ENCODE measurements at places on chromosomes 1 and 21. TPM values are rescaled to one million over a fixed set of nuclear protein-coding genes. Genes with fewer than 3 reads are reported as not detected.

ABCA4 gene
- polyA plus RNA-seq = 8.8 TPM

MX1 gene
- polyA plus RNA-seq = 11.4 TPM

NR1I3 gene
- 3.5 TPM for polyA plus RNA-seq

CAMK2N1 gene
- 30.4 TPM for polyA plus RNA-seq

TIE1 gene
- polyA plus RNA-seq = 31.5 TPM

- no peak for DNase-seq
Measured at GRCh38 chr1:154784924-154785531, 85.1 kb downstream of the KCNN3 start.

GRCh38 chr1:241711326-241711725, 59.2 kb downstream of the WDR64 start:
- DNase-seq = no peak

- no peak for DNase-seq
Measured at GRCh38 chr1:66505671-66506392, 28.1 kb upstream of the SGIP1 start.

DNA sequence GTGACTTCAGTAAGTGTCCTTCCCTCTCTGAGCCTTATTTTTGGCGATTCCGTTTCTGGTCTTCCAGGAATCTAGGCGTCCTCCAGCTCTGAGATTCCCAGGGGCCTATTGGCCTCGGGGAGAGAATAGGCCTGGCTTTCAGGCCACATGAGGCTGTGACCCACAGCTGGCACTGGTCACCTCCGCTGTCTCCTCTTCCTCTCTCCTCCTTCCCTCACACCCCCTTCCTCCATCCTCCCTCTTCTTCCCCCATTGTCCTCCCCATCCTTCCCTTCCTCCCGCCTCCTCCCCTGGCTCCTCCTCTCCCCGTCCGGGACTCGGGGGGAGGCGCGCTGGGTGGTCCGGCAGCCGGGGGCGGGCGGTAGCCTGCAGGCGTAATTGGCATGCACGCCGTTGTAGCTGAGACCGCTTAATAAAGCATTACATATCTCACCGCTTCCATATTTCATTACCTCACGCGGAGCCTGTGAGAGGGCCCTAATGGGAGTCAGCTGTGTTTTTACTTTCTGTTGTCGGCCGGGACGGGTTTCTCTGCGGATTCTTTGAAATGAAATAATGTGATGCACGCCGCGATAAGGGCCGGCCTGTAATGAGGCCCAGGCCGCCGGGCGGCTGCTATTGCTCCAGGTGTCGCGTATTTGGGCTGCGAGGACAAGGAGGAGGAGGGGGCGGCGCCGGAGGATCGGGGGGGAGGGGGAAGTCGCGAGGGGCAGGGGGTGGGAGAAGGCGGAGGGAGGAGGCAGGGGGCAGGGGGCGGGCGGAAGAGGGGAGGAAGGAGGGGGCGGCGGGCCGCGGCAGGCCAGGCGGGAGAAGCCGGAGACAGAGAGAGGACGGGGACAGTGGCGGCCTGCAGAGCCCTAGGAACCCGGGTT, 95.3 kb downstream of the FOXD2 start:
- DNase-seq = peak; percentile 74

- DNase-seq = no peak
Measured at GRCh38 chr1:232597721-232598120, 32.2 kb downstream of the SIPA1L2 start.

- DNase-seq = no peak
Measured at GRCh38 chr1:228332797-228333738, 73.6 kb downstream of the TRIM11 start.

DNA sequence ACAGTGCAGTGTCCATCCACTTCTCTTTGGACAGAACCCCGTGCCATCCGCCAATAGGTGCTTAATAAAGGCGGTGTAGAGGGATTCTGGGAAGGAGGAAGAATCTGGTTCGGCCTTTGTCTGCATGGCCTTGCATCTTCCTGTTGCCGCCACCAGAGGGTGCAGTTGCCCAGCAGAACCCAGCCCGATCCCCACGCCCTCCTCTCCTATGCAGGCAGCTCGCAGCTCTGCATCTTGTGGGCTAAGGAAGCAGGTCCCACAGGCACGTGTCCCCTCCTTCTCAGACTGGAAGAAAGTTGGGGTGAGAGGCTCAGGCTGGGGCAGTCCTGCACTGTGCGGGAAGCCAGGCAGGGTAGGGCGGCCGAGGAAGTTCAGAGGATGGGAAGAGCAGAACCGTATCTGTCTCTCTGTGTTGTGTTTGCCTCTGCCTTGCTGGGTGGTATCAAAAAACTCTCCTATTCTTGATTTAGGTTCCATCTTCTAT, 20.8 kb downstream of the NAV1 start:
- DNase-seq = no peak

DNA sequence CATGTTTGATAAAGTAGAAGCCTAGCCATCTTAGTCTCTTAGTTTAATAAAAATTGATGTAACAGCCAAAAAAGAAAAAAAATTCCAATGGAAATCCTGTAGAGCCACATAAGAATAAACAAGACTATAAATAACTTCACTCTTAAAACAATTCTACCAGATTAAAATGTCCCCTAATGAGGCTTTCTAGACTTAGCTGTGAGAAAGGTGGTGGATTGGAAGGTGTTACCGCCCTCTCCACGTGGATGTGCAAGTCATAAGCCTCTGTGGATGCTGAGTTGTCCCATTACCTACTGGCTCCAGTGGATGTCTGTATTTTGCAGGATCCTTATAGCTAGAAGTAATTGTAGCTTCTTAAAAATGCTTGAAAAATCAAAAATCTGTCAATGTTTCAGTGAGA, 14.6 kb downstream of the LCA5L start:
- no peak for DNase-seq

GRCh38 chr1:24311741-24312140, 7.4 kb upstream of the GRHL3 start:
- DNase-seq = no peak

- DNase-seq = no peak
Measured at GRCh38 chr1:99472893-99473292, 173.0 kb upstream of the PALMD start.

- DNase-seq = no peak
Measured at GRCh38 chr1:61447106-61447967, 277.6 kb downstream of the TM2D1 start.

DNA sequence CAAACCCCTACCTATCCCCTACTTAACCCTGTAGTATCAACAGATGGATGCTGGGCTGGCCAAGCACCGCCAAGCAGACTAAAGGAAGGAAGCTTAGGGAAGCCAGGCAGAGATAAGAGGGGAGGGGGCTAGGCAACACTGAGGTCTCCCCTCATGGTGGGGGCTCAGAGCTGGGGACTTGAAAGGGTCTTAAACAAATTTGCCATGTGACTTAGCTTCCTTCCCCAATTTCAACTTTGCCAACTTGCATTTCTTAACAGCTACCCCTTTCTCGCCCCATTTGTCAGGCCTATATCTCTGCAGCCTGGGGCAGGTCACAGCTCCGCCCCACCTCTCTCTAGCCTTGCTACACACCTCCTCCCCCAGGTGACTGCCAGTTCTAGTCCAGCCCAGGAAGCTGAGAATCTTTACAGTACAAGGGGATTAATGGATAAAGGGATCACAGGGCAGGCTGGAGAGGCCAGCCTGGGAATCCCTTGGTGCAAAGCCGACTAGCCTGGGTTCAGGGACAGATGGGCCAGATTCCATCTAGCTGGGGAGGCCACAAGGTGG, 3.4 kb downstream of the KIF21B start:
- DNase-seq = no peak

DNA sequence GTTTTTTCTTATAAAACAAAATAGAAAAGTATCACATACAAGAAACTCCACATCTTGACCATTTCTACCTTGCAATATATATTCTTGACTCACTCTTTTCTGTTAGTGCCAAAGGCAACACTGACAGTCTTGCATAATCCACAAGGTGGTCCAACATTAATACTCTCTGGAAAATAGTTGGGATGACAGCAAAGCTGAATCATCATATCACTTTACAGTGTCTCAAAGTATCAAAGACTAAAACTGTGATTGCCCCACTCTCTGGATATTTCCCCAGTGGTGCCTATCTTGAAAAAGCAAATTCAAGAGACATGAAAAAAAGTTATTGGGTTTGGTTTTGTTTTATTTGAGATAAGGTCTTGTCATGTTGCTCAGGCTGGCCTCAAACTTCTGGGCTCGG, 14.6 kb upstream of the TGFBR3 start:
- no peak for DNase-seq

DNA sequence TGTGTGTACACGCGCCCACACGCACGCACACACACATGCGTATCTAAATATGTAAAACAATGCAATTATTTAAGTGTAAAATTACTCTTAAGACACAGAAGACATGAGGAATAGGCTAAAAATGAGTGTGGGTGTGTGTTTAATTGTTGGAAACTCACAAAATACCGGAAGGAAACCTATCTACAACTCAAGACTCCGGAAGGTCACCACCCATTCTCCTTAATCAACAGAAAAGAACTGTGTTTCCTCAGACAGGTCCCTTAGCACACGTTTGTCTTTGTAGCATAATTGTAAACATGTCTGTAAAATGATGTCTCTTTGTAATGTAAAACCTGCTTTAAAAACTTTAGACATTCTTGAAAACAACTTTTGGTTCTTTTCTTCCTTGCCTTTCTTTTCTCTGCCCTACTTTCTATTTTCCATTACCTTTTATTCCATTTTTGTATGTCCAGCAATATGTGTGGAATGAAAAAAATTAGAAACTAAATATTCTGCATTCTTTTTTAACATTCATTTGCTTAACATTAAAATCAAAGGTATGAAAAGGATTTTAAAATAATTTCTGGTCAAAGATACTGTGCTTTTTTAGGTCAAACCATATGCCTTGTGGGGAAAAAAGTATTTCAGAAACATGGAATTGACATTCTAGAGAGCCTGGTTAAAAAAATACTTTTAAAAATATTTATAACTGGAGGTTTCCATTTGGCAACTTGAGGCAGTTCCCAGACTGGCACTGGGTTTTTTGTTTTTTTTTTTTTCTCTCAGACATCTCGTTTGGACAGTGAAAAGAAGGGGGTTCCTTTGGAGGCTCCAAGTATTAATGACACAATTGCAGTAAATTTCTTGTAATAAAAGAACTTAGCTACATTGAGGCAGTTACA, 46.2 kb downstream of the ATP5PF start:
- DNase-seq = no peak

- no peak for DNase-seq
Measured at GRCh38 chr1:116127123-116127847, 16.1 kb downstream of the MAB21L3 start.

GRCh38 chr1:4468804-4469514, 185.4 kb upstream of the AJAP1 start:
- no peak for DNase-seq

DNA sequence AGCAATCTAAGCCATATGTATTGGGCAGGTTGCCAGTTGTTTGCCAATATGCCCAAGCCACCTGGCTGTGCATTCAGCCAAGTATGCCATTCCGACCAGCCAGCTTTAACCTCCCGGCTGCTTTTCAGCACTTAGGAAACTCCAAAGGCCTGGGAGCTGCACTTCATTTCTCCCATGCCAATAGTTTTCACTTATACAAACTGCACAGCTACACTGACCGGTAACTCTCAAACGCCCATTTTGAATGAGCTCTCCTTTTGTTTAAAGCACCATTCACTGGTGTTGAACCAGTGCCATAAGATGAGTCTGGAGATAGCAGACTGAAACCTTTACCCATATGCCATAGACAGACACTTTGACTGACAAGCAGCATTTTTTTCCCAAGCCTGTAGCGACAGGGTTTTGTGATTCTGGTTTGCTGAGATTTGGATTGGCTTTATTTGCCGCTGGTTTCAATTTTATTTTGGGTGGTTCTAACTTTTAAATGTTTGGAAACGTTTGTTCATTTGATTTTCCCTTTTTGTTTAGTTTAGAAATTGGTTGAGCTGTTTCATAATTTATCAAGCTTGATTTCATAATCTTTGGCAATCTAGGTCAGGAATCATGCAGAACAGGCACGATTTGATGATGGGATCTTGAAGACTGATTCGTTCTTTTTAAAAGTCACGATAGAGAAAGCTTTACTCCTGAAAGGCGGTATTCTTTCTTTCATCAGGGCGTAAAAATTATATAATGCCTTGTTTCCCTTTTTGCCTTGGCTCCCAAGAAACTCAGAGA, 144.6 kb downstream of the NFIA start:
- DNase-seq = no peak

All from left renal pelvis (tissue), 4 donors.